ENCODE measurements at places on chromosomes 3 and 15. TPM values are rescaled to one million over a fixed set of nuclear protein-coding genes. Genes with fewer than 3 reads are reported as not detected.

NEDD4 gene
- total RNA-seq: 17.0 TPM

PLEKHO2 gene
- total RNA-seq: 28.0 TPM

GABRA5 gene
- 0.14 TPM for total RNA-seq

DUOXA2 gene
- not detected for total RNA-seq

NOX5 gene
- total RNA-seq: 0.09 TPM

KCTD6 gene
- total RNA-seq: 7.6 TPM

ZDHHC19 gene
- total RNA-seq: not detected

EBLN2 gene
- 4.6 TPM for total RNA-seq

Measured in smooth muscle cell of bladder (primary cell).